Peyer's patch (tissue), 4 donors: ENCODE measurements at places on chromosomes 3 and 15. TPM values are rescaled to one million over a fixed set of nuclear protein-coding genes. Genes with fewer than 3 reads are reported as not detected.

DNA sequence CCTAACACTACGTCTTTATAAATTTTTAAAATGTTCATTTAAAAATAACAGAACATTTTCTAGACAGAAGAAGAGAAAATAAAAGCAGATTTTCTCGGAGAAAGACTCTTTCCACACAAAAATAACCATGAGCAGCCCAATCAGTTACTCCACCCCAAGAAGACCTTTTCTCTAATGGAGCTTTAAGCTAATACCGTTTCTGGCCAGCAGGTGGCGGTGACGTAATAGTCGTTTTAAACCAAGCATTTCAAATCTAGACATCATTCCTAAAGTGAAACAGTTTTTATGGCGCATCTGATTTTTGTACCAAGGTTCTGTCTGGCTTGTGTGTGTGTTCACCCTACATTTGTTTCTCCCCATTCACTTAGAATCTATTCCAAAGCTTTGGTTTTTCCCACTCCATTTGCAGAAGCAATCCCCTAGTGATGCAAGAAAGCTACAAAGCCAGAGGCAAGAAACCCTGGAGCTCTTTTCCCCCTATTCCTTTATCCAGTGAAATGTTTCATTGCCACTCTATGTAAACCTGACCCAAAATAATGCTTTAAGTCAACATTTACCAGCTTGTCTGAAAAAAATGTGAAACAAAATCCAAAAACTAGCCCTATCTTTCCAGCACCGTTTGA lies 336.7 kb upstream of the IGF1R start:
- peak; percentile 94 for DNase-seq

OR4M2 gene
- total RNA-seq = not detected

DNA sequence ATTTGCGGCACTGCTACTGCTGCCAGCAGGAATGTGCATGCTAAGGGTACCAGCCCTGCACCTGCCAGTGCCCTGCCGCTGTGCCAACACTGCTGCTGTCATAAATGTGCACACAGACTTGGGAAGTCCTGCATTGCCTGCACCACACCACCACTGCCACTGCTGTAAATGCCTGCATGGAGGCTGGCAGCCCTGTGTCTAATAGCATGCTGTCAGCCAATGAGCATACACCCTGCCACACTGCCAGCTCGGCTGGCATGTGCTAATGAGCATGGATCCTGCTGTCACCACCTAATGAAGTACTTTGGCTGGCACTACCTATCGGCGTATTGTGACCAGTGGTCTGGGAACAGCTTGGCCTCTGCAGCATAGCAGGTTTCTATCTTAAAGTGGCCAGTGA lies 981.8 kb upstream of the GBE1 start:
- DNase-seq = no peak

DNA sequence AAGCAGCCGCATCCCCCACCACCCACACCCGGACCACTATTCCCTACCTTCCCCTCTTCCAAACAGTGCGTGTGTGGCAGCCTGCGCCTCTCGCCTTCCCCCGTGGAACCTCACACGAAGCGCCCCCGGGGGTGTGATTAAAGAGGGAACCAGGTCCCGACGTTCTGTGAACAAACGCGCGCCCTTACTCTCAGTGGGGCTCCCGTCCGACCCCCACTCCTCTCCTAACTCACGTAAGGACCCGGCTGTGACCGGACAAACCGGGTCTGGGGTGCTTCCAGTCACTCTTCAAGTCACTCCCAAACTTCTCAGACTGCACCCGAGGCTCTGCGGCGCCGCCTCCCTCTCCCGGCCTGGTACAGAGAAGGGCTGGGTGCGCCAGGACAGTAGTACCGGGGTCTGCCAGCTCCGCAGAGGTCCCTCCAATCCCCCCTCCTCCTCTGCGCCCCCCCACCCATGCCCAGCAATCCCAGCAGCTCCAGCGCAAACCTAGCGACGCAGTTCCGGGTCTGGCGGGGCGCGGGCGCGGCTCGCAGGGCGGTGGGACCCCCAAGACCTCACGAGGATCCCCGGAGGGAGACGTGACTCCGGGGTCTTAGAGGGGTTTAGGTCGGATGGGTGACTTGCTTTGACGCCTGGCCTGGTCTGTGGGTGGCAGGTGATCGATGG lies 574 bp downstream of the DUOXA1 start:
- no peak for DNase-seq

DNA sequence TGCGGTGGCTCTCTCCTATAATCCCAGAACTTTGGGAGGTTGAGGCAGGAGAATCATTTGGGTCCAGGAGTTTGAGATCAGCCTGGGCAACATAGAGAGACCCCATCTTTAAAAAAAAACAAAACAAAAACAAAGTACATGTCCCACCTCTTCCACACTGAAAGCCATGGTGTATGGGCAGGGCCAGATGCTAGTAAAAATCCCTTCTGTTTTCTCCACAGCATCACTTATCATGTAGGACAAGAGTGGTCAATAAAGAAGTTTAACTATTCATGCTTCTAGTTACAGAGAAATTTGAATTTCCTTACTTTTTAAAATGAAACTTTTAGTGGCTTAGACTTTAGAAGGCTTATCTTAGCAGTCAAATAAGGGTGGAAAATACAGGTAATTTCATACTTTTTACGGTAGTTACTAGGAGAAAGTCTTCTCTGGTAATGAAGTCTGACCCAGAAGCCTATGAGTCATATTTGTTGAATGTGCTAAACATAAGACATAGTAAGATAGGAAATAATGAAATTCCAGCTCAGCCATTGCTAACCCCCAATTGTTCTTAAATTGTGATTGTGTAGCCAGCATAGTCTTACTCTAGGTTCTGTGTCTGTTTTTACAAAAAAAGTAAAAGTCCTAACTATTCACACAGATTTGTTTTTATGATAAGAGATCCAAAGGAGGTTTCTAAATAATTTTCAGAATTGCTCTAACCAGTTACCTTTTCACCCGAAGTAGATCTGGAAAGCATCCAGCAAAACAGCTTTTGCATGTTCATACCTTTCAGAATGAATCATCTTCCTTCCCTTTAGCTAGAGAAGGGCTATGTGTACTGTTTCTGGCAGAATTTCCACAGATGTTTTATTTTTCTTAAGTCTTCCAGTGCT lies 16.4 kb upstream of the ZNF609 start:
- DNase-seq = no peak

USP50 gene
- not detected for total RNA-seq

- no peak for DNase-seq
Measured at GRCh38 chr3:122112754-122113153, 57.6 kb downstream of the CD86 start.

DNA sequence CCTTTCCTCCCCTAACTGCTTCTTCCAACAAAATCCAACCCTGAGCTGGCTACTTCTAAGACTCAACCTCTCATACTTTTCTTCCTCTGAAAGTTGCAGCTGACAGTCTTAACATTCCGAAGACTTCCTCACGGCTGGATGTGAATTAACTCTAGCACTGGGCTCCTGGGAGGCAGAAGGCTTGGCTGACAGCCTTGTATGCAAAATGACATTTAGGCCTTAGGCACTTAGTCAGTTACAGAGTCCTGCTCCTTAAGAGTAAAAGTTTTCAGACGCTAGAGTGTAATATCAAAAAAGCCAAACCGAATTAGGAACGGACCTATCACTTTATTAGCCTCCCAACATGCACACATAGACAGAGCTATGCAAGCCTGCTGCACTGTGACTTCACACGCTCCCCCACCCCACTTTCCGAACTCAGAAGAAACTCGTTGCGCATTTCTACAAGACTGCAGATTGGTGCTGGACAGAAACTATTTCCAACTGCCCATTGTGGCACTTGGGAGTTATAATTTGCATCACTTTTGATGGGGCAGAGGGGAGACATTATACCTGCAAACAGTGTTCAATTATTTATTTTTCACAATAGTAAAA lies 15.5 kb upstream of the ANXA2 start:
- DNase-seq = no peak

GRCh38 chr3:153601374-153601853 lies 439.4 kb downstream of the RAP2B start:
- DNase-seq = no peak

OR4F15 gene
- not detected for total RNA-seq

GRCh38 chr15:62277816-62278394 lies 112.8 kb upstream of the C2CD4B start:
- DNase-seq = no peak

DNA sequence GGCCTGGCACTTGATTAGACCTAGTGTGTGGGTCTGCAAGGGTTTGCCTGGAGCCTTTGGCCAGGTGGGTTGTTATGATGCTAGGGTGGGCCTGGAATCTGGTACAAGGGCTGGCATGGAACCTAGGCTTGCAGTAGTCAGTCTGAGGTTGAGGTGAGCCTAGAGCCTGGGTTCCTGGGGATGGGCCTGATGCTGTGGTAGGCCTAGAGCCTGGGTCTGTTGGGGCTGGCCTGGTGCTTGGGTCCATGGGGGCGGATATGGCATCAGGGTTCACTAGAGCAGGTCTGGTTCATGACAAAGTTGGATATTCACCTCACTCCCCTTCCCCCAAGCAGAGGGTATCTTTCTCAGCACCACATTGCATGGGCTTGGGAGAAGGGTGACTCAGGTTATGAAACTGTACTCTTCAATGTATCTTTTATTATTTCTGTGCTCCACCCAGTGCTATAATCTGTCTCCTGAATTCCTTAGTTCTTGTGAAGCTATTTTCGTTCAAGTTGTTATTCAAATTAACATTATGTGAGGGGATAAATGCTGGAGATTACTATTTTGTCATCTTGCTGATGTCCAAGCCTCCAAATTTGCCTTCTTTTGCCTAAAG lies 274.4 kb downstream of the NFKBIZ start:
- no peak for DNase-seq

- DNase-seq = no peak
Measured at GRCh38 chr3:38226273-38226672, 39.3 kb upstream of the SLC22A13 start.

UQCRC1 gene
- total RNA-seq = 826 TPM

GOLGA6L9 gene
- total RNA-seq = 7.5 TPM

GRCh38 chr3:112413722-112414121 lies 80.8 kb downstream of the CD200 start:
- DNase-seq = peak; percentile 50

DNA sequence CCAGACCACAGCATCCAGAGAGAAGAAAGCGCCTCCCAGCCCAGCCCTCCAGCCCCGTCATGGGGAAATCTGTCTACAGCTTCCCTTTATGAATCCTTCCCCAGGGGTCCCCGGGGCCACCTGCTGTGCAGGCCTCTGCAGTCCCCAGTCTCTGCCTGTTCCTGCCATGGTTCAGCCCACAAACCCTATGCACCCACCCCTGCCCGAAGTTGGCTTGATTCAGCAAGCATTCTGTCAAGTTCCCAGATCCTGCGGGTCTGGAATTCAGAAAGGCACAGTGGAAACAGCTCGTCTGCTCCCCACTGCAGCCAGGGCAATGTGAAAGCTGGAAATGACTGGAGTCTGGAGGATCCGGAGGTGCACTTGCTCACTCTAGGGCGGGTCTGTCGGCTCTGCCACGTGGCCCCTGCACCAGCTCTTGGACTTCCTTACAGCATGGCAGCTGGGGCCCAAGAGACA lies 2.9 kb upstream of the OCA2 start:
- DNase-seq = no peak

DNA sequence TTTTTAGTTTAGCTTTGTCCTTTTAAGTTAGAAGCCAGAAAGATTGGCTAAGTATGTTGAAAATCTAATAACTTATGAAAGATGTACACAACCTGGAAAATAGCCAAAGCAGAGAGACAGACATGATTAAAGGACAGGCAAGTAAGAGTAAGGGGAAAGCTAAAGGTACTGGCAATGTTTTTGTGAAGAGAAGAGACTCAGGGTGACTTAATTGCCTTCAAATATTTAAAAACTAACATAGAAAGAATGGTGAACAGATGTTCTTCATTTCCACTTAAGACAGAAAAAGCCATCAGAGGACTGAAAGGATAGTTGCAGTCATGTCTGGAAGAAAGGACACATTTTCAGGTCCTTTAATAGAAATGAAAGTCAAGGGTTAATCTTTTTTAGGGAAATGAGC lies 68.8 kb downstream of the ZNF385D start:
- DNase-seq = no peak

GRCh38 chr3:84998545-84998944 lies 39.8 kb downstream of the CADM2 start:
- no peak for DNase-seq

DNA sequence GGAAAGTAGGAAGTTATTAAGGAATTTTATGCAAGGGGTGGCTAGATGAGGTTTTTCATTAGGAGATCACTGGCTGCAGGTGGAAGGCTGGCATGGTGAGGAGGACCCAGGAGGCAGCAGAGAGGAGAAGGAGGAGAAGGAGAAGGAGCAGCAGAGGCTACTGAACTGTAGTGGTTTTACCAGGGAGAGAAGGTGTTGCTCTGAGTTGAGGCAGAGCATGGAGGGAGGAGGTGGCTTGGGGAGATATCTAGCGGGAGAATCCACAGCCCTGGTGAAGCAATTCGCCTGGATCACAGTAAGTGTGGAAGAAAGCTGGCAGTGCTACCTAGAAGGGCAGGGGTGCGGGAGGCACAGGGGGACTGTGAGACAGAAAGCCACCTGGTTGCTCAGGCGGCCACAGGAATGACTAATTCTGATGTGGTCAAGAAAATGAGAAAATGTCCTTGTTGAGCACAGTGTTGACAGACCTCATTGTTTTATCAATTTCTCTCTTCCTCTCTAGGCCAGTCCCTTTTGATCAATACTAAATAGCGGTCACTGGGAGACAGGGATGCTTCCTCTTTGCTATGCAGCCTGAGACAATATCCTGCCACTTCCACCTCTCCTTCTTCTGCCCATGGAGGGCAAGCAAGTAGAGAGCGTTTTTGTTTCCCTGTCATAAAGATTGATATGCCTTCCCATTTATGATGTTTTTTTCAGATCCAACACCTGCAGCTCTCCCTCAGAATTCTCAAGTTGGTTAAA lies 94.6 kb downstream of the EEFSEC start:
- no peak for DNase-seq

DNA sequence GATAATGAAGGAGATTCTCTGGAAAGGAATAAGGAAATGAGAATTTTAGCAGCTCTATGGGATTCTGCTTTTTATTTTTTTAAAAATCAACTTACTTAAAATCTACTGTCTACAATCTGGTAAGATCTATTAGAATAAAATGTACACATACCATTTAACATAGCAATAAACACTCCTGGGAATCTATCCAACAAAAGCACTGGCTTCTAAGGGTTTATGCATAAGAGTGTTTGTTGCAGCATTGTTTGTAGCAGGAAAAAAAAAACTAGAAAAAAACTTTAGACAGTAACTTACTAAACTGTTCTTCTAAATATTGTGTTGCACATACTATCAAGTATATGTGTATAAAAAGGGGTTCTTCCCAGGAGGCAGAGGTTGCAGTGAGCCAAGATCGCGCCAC lies 15.7 kb upstream of the RBP1 start:
- DNase-seq = no peak
